ENCODE measurements at places on chromosomes 2 and 18.

DNA sequence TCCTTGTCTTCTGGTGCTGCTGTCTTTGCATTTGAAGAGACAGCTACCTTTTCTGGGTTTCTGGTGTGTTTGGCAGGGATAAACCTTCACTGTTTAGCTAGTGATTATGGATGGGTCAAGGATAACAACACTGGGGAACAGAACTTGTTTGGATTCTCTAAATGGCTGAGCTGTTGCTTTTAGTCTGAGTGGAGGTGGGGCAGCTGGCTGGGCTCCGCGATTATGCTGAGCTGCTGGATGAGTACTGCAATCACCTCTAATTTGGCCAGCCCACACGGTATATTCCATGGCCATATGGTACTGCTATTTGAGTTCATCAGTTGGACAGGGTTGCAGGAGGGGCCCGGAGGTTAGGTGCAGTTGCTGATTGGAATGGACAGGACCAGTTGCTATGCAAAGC is 361.6 kb upstream of the TFPI start:
- no peak for DNase-seq

- no peak for DNase-seq
Observed at GRCh38 chr2:118670838-118671237, 176.6 kb downstream of the EN1 start.

DNA sequence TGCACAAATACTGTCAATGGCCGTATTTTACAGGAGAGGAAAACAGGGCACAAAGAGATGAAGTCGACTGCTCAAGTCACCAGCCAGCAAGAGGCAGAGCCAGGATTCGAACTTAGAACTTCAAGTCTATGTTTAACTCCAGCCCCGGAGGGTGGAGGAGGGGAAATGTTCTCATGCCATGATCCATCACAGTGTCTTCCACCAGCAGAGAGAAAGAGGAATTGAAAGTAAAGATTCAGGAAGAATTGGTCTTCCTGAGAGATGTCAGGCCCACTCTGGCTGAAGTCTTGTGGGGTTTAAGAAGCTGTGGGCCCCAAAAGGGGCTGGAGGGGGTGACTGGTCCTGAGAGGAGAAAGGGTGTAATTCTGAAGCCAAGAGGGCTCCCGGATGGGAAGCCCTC is 260.0 kb downstream of the TNS1 start:
- no peak for DNase-seq

DNA sequence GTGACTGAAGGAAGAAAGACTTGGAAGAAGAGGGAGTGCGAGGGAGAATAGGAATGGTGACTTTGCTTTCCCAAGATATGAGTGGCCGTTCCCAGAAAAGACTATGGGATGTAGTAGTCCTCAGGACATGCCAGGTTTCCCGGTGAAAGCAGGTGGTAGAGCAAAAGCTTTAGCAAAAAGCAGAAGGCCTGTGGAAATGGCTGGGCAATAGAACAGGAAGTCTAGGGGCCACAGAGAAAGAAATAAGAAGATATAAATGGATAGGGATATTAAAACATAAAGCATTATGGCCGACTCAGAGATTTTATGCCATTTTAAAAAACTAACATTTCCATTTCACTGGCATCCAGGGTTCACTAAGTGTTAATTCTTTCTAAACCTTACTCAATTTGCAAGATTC is 1.2 kb upstream of the SERPINB13 start:
- DNase-seq, result no peak

DNA sequence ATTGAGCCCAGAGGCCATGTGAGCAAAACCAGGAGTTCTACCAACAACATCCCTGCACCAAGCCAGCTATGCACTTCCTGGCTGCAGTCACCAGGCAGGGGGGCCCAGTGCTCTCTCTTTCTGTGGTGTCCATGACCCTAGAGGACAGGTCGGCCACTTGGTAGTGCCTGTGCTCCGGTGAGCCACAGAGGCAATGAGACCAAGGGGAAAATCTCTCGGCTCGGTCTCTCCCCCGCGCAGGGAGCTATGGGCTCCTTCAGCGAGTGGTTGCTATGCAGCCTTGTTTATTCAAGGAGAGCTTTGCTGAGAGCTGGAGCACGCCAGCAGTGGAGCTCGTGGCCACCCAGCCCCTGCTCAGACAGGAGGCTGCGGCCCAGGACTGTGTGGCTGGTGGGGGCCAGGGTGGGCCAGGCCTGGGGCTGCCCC is at the start of gene TOGARAM2:
TSS of gene TOGARAM2 (plus strand) at position 283 of the 426 bp plus-strand sequence. CDS start 13,537 bp downstream, outside the sequence.
- no peak for DNase-seq

GRCh38 chr2:130371723-130372054 is 15.8 kb downstream of the PTPN18 start:
- DNase-seq, result no peak

DNA sequence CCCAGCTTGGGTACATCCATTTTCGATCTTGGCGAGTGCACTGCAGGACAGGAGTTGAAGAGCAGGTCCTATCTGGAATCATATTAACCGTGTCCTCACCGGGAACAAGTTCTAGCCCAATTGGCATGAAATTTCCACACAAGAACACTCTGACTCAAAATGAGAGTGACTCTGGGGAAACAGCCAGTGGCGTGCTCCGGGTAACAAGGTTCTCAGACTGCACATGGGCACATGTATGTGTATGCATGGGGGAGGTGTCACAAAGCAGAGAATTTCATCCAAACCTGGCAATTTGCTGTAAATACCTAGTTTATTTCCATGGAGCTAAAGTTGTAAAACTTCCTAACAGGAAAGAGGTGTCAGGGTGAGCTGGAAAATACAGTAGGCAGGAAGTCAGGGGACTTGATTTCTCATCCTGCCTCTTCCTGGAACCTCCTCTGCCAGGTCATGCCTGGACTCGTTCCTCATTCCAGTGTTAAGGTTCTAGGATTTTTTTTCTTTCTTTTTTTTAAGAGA is 1.7 kb downstream of the TUBB6 start:
- DNase-seq, result peak; percentile 64

GRCh38 chr2:144631636-144632035 is 111.7 kb upstream of the ZEB2 start:
- no peak for DNase-seq

GRCh38 chr2:24566630-24567029 is 75.6 kb downstream of the NCOA1 start:
- DNase-seq, result no peak

- no peak for DNase-seq
Observed at GRCh38 chr2:236120141-236120601, 48.0 kb downstream of the GBX2 start.

- no peak for DNase-seq
Observed at GRCh38 chr18:21342372-21342771, 100.3 kb downstream of the GREB1L start.

GRCh38 chr2:234426616-234427015 is 70.3 kb downstream of the ARL4C start:
- no peak for DNase-seq

- no peak for DNase-seq
Observed at GRCh38 chr18:10002280-10002679, 88.5 kb downstream of the VAPA start.

DNA sequence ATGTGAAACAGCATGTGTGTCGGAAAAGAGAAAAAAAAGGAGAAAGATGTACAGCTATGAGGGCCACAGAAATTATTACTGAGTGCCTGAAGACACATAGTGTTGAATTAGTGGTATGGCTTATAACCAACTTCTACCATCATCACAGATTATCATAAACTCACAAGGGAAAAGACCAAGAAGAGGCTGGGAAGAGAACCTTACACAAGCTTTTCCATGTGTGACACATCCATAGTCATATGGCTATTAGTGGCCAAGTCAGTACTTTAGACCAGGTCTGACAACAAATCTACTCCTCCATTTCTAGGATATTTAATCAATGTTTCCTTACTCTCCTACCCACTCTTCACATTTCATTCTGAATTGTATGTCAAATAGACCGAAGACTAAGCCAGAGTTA is 3.5 kb upstream of the GALNT5 start:
- DNase-seq, result no peak

GRCh38 chr2:145800151-145801091 is 1280.5 kb upstream of the ZEB2 start:
- DNase-seq, result no peak

DNA sequence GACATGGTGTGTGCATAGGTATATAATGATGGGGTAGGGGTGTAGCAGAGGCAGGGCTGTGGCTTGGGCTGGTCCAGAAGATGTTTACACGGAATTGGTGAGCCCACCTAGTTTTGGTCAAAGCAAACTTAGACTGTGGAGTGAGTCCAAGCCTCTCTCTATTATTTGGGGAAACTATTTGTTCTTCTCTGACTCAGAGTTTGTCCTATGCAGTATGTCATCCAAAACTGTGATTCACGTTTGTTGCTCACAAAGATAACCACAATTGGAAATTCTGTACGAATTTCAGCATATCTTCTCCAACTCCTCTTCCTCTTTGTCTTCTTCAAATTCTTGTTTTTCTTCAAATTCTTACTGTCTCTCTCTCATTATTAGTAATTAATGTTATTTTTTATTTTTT is 292.9 kb downstream of the XIRP2 start:
- DNase-seq, result no peak

- no peak for DNase-seq
Observed at GRCh38 chr2:240256704-240257637, 116.5 kb upstream of the OTOS start.

DNA sequence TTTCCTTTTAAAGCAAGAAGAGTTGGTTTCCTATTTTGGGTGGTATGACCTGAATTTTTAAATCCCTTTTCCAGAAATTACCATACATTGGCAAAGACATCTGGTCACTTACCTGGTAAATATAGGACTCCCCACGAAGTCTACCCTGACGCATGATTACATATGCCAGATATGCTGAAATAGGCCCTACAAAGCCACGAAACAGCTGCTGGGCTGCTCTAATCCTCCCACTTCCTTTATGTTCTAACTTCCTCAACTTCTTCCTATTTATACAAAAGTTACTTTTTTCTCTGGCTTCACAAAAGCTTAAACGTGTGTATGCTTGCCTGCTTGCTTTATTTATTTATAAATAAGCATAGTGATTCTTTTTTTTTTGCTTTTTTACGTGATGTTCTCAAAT is 186.0 kb upstream of the EPHA4 start:
- DNase-seq, result no peak

DNA sequence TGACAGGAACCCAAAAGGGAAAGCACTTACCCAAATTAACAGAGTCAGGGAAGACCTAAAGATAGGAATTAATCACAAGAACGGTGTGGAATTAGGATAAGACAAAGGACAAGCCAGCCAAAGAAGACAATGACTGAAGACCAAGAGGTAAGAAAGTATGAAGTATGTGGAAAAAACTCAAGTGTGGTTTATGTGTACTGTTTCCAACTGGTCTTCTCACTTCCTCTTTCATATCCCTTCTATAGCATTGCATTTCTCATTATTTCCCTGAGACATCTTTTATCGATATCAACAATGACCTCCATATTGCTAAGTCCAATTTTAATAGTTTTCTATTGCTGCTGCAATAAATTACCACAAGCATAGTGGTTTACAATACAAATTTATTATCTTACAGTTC is 313.5 kb upstream of the SLC39A10 start:
- DNase-seq, result no peak

DNA sequence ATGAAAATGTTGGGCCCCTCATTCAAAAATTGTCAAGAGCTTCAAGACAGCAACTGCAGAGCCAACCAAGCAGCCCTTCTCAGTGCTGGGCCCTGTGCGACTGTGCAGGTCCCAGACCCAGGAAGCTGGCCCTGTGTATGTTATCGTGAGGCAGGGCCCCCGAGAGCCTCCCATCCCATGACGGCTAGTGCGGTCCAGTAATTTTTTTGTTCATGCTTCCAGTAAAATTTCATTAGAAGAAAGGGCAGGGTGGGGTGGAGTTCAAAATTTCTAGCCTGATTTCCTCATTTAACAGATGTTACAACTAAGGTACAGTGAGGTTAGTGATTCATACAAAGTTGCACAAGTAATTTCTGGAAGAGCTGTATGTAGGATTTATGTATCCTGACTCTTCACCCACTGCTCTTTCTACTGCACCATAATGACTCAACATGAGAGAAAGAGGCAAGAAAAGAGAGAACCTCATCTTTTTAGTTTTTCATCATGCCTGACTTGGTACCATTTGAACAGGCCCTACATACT is 105.5 kb downstream of the ZEB2 start:
- peak; percentile 79 for DNase-seq

DNA sequence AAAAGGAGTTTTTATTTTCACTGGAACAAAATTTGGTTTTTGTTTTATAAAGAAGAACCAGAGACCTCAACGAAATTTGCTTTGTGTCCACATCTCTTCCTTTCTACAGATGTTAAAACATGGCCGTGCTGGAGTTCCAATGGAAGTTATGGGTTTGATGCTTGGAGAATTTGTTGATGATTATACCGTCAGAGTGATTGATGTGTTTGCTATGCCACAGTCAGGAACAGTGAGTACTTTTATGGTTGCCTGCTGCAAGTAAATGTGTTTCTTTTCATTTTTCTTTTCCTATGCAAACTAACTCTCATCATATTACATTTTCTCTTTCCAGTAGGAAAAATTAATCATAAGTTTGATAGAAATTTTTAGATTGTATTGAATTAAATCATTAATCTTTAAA is 48.4 kb upstream of the TBR1 start:
- no peak for DNase-seq

- DNase-seq, result no peak
Observed at GRCh38 chr2:16587601-16588000, 78.0 kb downstream of the CYRIA start.

- no peak for DNase-seq
Observed at GRCh38 chr18:54946149-54946581, 13.1 kb downstream of the CCDC68 start.

GRCh38 chr2:188600536-188601210 is 309.0 kb downstream of the GULP1 start:
- DNase-seq, result no peak

DNA sequence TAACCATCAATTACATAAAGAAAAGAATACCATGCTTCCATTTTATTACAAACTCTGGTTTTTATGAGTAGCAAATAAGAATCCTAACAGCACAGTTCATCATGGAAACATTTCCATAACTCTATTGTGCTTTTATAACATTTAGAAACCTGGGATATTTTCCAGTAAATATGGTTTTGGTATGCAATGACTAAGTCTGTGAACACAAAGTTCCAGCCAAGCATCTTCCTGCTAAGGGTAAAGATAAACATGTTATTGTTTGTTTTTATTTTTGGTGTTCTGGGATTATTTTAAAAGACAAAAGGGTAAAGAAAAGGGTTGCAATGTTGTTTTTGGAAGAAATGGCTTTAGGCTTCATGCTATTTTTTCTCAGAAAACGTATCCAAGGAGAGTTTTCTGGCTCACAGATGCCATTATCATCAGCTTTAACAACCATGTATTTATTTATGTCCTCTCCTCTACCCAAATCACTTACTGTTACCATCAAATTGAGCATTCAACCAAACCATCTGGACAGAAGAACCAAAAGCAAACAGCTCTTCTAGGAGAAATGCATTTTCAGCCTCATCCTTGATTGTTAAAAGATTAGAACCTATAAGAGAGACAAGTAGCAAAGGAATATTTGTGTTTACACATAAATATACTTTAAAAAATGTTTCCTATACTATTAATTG is 116.0 kb downstream of the PLA2R1 start:
- no peak for DNase-seq

Measured in suprapubic skin (tissue), 4 donors.